ENCODE measurements at places on chromosomes 2 and 18.
A peak's percentile ranks its signal among the peaks of the same experiment; 100 is the strongest.

DNA sequence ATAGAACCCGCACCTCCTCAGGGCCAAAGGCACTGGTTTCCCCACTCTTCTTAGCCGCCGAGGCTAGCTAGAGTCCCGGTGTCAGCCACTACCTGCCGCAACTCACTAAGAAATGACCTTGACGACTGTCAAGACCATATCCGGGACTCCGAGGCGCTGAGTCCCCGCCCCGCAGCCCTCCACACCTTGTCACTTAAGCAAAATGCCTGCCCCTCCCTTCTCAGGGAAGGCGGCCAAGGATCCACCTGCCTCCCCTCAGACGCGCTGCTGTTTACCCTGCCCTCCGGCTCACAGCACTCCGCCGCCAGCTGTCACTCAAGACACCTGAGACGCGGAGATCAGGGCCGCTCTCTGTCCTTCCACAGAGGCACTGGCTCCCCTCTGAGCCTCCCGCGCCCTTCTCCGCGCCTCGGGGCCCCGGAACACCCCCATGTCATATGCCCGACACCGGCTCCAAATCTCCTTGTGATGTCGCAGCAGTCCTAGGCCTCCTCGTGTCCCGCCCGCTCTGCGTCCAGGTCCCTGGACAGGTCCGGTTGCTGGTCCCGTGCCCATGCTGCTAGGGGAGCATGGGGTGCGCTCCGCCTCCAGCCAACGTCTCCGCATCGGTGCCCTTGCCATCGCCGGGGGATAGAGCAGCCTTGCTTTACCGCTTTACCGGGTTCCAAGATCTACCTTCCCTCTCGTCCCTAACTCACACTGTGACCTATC lies 32.5 kb upstream of the REG3G start:
- DNase-seq: no peak

- DNase-seq: no peak
Observed at GRCh38 chr18:43830947-43831346, 553.7 kb upstream of the SYT4 start.

- peak; percentile 31 for DNase-seq
Observed at GRCh38 chr18:62844850-62845643, 129.7 kb downstream of the PHLPP1 start.

- DNase-seq: no peak
Observed at GRCh38 chr2:84700006-84700405, 180.9 kb downstream of the TRABD2A start.

DNA sequence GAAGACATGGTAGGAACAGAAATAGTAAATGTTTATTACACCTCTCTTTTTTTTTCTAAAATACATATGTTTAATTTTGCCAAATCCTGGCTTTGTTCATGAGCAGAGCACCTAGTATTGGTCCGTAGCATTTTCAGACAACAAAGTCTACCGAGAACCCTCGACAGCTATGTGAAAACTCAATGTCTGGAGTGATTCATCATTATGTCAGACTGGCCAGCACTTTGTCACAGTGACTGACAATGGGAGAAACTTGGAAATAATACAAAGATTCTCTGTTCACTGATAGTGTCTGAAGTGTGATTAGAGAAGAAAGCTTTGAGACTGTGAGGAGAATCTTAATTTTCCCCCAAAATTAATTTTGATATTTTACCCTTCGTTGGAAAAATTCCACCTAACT lies 143.0 kb downstream of the HNMT start:
- no peak for DNase-seq

- no peak for DNase-seq
Observed at GRCh38 chr18:13445241-13445897, 226.8 kb downstream of the LDLRAD4 start.

GRCh38 chr2:48306409-48307284 lies 223.3 kb upstream of the STON1 start:
- DNase-seq: no peak

- DNase-seq: no peak
Observed at GRCh38 chr18:31268985-31269406, 49.0 kb upstream of the DSG1 start.

- DNase-seq: no peak
Observed at GRCh38 chr2:239753401-239753837, 271.7 kb downstream of the NDUFA10 start.

- no peak for DNase-seq
Observed at GRCh38 chr2:168639441-168639898, 163.0 kb upstream of the NOSTRIN start.

DNA sequence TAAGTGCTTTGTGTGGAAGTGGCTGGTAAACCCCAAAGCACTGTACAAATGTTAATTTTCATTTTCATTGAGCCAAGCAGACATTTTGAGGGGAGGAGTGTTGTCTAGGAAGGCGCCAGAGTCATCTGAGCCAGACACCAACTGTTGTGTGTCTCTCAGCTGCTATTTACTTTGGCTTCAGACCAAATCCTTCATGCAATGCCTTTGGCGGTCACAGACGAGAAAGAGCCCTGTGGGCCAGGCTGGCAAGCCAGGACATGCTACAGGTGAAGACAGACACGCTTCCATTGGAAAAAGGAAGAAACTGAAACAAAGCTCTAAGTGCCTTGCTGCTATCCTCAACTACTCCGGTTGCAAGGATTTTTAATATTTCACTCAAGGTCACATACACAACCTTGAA lies 115.4 kb upstream of the CDC42EP3 start:
- no peak for DNase-seq

GRCh38 chr18:59923539-59924196 lies 23.9 kb downstream of the PMAIP1 start:
- DNase-seq: no peak

GRCh38 chr2:55010915-55011314 lies 39.3 kb downstream of the RTN4 start:
- DNase-seq: no peak

- DNase-seq: peak; percentile 63
Observed at GRCh38 chr18:2906704-2907549, 60.1 kb downstream of the EMILIN2 start.

DNA sequence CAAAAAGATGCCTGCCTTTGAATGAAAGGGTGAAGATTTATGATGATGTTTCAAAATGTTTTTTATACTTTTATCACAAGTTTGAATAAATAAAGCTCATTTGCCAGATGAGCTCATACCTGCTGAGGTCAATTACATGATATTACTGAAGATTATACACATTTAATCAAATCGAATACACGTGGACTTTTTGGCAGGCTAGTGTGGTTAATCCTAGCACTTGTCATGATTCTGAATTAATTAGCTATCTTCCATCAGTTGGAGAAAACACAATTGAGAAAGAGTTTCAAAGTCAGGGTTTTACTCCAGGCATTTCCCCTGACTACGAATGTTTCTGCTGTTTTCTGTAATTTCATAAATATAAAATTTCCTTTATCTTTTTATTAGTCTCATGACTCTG lies 54.4 kb downstream of the LRPPRC start:
- no peak for DNase-seq

DNA sequence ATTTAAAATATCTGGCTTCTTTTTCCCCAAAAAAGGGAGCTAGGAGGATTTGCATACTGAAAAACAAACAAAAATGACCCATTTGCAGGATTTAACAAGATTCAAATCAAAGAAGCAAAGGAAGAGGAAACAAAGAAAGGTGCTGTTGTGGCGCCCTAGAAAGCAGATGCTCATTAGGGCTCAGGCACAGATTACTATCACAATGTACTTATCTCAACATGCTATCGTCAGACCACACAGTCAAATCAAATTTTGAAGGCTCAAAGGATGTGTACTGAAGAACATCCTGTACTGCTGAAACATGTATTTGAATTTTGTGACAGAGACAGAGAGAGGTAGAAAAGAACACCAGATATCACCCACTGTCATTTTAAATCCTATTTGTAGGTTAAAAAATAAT lies 10.9 kb downstream of the RBMS1 start:
- DNase-seq: no peak

- no peak for DNase-seq
Observed at GRCh38 chr2:32231959-32232358, 32.7 kb downstream of the NLRC4 start.

Measured in activated CD4-positive, CD25-positive, alpha-beta regulatory T cell treated with anti-CD3 and anti-CD28 coated beads, Interleukin-2, amount 50 U/mL, for 72 hours (primary cell).